ENCODE measurements at places on chromosomes 3 and 15. TPM values are rescaled to one million over a fixed set of nuclear protein-coding genes. Genes with fewer than 3 reads are reported as not detected.

The CCDC54 gene
- total RNA-seq: not detected

DNA sequence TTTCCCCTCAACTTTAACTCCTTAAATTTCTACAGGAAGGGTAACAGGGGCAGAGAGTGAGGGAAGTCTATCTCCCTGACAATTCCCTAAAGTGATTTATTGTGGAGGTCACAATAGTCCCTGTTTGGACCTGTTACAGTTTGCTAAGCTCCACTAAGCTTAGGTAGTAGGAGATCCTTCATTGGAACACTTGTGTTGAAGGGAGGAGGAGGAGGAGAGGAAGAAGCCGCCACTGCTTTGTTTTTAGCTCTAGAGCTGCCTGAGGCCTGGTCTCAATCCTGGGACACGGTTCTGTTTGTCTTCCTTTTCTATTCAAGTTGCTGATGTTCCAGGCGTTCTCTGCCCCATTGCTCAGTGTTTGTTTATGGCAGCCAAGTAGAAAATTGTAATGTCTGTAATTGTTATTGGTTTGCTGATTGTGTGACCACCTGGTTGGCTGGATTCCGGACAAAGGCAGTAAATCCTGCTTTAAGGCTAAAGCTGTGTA is 48.4 kb downstream of the HES1 start:
- DNase-seq: no peak

The STRA6 gene
- not detected for total RNA-seq

The DPPA2 gene
- not detected for total RNA-seq

GRCh38 chr3:161395115-161396012 is 24.0 kb upstream of the SPTSSB start:
- DNase-seq: no peak

DNA sequence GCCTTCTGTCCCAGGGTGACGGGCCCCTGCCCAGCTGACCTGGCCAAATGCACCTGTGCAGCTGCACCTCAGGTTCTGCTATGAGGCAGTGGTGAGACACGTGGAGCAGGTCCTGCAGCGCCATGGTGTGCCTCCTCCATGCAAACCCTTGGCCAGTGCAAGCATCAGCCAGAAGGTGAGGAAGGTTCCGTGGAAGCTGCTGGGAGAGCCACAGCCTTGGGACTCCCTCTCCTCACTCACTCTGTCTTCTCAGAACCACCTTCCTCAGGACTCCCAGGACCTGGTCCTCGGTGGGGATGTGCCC is 31.6 kb downstream of the PTPN23 start:
- no peak for DNase-seq

DNA sequence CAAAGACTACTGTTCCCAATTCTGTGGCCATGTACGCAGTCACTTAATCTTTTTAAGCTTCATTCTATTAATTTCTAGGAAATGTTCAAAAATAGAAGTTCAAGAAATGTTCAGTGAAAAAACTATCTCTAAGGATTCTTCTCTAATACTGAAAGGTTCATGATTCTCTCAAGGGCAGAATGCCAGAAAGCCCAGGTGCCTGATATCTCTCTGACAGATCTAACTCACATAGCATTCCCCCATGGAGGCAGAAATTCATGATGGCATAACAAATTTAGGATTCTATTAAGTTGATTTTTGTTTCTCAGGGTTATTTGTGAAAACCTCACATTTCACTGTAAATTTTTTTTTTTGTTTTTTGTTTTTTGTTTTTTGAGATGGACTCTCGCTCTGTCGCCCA is 17.5 kb downstream of the CHRM5 start:
- DNase-seq: no peak

GRCh38 chr15:80798911-80799310 is 19.7 kb downstream of the CEMIP start:
- no peak for DNase-seq

GRCh38 chr15:84826369-84826823 is 9.2 kb downstream of the ALPK3 start:
- no peak for DNase-seq

GRCh38 chr3:61979638-61980037 is 393.7 kb downstream of the FEZF2 start:
- no peak for DNase-seq

DNA sequence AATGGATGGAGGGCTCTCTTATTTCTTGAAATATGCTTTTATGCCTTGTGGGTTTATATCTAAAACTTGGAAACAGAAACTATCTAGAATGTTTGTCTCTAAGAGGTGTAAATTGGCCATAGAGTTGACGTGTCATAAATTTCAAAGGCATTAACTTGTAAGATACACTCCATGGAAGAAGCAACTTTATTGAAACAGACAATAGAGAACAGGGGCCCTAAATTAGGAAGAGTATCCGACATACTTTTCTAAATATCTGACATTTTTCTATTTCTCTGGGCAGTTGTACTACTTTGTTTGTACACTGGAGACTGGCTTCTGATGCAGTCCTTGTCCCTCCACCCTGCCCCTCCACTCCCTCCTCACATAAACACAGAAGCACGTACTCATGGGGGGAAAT is 50.0 kb downstream of the MEIS2 start:
- DNase-seq: no peak

DNA sequence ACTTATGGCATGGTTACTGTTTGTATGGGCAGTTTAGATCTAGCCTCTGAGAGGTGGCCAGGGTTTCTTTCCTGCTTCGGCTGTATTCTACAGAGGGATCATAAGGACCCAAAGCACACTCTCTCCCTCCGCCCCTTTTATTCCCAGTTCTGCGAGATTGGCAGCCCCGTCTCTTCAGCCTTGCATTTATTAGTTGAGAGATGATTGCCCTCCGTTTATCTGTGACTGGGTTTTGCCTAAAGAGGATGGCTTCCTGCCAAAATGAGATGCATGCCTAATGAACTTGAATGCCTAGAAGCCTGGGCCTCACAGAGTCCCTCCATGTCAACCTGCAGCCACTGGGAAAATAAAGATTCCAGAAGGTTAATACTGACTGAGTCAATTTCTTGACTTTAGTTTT is 97.1 kb upstream of the CHL1 start:
- no peak for DNase-seq

- no peak for DNase-seq
Observed at GRCh38 chr15:70538278-70538677, 225.1 kb downstream of the UACA start.

- no peak for DNase-seq
Observed at GRCh38 chr3:134325061-134325705, 49.1 kb downstream of the AMOTL2 start.

GRCh38 chr15:39685999-39686613 is 96.5 kb downstream of the FSIP1 start:
- no peak for DNase-seq

DNA sequence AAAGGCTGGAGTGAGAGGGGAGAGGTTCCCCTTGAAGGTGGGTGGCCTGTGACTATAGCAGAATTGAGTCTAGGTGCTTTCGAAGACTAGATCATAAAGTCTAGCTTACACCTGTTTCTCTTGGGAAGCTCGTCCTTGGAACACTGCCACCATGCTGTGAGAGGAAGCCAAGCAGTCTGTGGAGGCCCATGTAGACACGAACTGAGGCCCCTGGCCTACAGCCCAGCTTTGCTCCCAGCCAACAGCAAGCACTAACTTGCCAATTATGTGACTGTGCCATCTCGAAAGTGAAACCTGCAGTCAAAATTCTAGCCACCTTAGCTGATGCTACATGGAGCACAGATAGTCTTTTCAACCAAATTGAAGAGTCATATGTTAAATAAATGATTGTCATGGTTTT is 190.5 kb upstream of the NECTIN3 start:
- DNase-seq: no peak

GRCh38 chr3:62164196-62164595 is 209.2 kb downstream of the FEZF2 start:
- DNase-seq: no peak

The MEX3B gene
- 4.0 TPM for total RNA-seq

- peak; percentile 78 for DNase-seq
Observed at GRCh38 chr15:58065445-58066041, at the start of gene ALDH1A2. TSS of gene ALDH1A2 (minus strand) at chr15:58065711. CDS start at chr15:58065650, 61 bp downstream.

The ARMC8 gene
- total RNA-seq: 25.4 TPM

The ATP13A5 gene
- total RNA-seq: not detected

The SAXO2 gene
- total RNA-seq: 2.2 TPM

The THAP10 gene
- 3.7 TPM for total RNA-seq

- DNase-seq: no peak
Observed at GRCh38 chr3:161069511-161070251, 35.5 kb downstream of the B3GALNT1 start.

DNA sequence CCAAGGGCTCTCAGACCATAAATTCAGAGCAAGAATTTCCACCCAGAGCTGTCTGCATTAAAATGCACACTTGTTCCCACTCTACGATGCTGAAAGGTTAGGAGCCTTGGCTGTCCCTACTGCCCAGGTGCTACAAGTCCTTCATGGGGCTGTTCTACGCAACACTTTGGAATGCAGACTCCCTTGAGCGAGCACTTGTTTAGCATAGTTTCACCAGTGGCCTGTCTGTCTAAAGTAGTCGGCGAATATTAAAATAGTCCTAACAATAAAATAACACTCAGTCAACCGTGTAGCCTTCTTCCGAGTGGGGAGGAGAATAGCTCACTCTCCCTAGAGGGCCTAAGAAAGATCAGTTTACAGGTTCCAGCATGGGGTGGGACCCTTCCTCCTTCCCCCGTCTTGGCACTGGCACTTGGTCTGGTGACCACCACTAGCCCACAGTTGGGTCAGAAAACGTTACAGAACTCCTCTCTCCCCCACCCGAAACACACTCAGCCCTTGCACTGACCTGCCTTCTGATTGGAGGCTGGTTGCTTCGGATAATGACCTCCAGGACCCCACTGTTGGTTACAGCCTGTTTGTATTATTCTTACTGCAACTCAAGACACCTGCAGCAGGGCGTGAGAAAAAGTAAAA is at the start of gene CLDN16:
CLDN16 (plus strand) TSS at position 586 of the 636 bp plus-strand sequence. CDS start 167 bp downstream, outside the sequence.
- no peak for DNase-seq

The ATP10A gene
- total RNA-seq: 1.7 TPM

- DNase-seq: no peak
Observed at GRCh38 chr15:69446953-69447352, 5.7 kb upstream of the RPLP1 start.

The FOXL2NB gene
- not detected for total RNA-seq

The ROPN1 gene
- not detected for total RNA-seq

- no peak for DNase-seq
Observed at GRCh38 chr3:186825872-186826409, 16.6 kb upstream of the ADIPOQ start.

DNA sequence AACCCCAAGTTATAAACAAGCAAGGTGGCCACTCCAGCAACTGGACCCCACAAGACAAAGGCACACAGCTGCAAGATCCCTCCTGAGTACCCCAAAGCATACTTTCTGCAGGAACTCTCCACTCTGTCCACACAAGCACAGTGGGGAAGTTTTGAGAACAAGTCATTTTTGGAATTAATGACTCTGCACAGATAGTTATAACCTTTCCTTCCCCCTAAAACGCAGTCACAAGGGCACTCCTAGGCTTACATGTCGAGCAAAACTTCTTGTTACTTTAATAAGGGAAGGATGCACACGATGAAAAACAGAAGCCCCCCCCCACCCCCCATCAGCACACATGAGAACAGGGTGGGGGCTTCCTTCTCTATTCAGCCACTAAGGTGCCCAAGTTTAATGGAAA is 1.2 kb downstream of the STIMATE start:
- no peak for DNase-seq

DNA sequence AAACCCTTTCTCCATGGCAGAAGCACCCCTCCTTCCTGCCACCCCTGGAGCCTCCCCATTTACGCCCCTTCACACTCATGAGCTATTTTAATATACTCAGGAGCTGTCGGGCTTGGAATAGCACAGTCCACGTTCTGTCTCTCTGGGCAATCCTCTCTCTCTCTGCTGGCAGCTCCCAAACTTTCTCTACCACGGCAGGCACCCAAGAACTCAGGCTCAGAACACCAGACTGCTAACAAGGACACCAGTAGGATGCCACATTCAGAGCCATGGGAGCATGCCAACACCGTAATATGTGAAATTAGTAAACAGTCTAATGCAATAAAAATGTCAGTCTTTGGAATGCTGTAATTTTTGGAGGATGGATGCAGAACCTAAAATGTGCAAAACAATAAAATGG is 19.3 kb downstream of the TNFAIP8L3 start:
- no peak for DNase-seq

The CLEC3B gene
- 70.8 TPM for total RNA-seq

The FAM3D gene
- not detected for total RNA-seq

- no peak for DNase-seq
Observed at GRCh38 chr15:34461730-34462129, 24.1 kb upstream of the GOLGA8A start.

The NPRL2 gene
- 16.7 TPM for total RNA-seq

DNA sequence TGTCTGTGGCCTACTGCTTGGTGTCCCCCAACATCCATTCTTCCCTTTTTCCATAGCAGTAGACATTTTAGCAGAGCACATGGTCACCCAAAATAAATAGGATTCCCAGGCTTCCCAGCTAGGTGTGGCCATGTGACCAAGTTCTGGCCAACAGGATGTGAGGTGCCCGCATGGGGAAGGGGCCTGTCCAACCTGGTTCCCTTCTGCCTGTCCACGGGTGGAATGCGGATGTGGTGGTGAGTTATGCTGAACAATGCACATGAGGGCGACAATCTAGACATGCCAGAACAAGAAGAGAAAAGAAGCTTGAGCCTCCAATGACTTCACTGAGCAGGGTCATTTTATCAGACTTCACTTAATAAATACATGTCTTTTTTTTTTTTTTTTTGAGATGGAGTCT is 77.6 kb upstream of the DLG1 start:
- no peak for DNase-seq

DNA sequence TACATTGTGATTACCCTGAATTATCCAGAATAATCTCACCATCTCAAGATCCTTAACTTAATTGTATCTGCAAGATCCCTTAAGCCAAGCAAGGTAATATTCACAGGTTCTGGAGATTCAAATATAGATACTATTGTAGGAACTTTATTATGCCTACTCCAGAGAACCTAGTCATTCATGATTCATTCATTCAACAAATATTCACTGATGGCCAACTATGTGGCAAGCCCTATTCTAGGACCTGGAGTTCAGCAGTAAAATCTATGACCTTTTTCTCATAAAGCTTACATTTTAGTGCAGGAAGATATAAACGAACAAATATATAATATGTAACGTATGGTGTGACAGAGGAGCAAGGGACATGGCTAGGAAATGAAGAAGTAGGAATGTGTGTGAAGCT is 49.6 kb downstream of the ISL2 start:
- no peak for DNase-seq

The CHRM5 gene
- total RNA-seq: not detected

DNA sequence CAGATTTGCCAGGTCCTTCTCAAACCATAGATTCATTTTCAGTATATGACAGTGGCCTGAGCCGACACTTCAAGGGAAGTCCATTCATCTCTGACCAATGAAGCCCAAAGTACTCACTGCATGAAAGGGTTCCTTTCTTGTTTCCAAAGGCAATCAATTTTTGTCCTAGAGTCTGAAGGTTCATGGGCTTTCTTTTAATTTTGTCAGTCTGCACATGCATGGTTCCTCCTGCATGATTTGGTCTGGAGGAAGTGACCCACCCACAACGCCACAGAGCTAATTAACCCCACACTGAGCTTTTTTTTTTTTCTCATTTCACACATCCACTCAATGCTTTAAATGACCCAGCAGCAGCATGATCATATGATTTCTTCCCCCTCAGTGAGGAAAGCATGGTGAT is 216.4 kb downstream of the TIGIT start:
- DNase-seq: no peak

- peak; percentile 84 for DNase-seq
Observed at GRCh38 chr3:69791106-69791505, 51.8 kb downstream of the MITF start.

The SHC4 gene
- 1.5 TPM for total RNA-seq

The B2M gene
- total RNA-seq: 1,155 TPM

The SUSD5 gene
- 2.8 TPM for total RNA-seq

- DNase-seq: no peak
Observed at GRCh38 chr15:40830884-40831283, 2.4 kb upstream of the PPP1R14D start.
